Fibroblast of skin of back (primary cell): ENCODE measurements at places on chromosomes 1 and 21.

- no peak for DNase-seq
Measured at GRCh38 chr1:227774051-227774731, 39.0 kb downstream of the SNAP47 start.

GRCh38 chr21:41396558-41397075 lies 29.4 kb upstream of the MX1 start:
- no peak for DNase-seq

DNA sequence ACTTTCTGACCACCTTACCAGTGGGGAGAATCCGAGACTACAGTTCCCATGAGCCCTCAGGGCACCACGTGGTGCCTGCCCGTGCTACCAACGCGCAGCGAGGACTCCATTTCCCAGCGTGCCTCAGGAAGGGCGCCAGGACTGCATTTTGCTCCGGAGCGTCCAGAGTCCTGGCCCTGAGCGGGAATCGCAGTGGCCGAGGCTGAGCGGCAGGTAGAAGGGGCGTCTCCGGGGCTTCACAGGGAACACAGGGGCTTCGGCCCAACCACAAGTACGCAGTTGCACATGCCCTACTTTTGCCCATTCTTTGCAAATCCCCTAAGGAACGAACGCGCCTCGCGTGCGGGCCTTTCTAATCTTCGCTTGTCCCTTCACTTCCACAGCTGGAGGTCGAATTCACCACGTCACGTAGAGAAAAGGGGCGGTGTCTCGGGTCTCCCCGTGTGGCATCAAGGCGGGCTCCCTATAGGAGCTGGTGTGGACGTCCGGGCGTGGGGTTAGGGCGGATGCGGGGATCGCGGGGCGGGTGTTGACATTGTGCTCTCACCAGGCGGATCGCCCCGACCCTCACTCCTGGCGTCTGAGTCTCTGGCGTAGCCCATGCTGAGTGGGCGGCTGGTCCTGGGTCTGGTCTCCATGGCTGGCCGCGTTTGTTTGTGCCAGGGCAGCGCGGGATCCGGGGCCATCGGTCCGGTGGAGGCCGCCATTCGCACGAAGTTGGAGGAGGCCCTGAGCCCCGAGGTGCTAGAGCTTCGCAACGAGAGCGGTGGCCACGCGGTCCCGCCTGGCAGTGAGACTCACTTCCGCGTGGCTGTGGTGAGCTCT lies at the start of gene BOLA1:
BOLA1 (plus strand) TSS at position 109 of the 825 bp plus-strand sequence; CDS start at position 601, 492 bp downstream.
- peak; percentile 95 for DNase-seq

GRCh38 chr1:160942926-160943325 lies 11.7 kb downstream of the ITLN2 start:
- no peak for DNase-seq

DNA sequence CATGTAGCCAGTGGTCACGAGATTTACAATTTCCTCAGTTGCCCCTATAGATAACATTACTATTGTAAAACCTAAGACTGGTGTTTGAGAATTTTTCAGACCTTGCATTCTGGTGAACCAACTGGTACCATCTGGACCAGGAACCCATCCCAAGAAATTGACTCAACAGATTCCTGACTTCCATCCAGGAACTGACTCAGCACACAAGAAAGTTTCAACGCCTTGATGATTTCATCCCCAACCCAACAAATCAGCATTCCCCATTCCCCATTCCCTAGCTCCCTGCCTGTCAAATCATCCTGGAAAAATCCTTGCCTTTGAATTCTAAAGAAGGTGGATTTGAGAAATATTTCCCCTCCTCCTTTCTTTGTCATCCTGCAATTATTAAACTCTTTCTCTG lies 529.8 kb upstream of the PRMT6 start:
- DNase-seq = peak; percentile 83

DNA sequence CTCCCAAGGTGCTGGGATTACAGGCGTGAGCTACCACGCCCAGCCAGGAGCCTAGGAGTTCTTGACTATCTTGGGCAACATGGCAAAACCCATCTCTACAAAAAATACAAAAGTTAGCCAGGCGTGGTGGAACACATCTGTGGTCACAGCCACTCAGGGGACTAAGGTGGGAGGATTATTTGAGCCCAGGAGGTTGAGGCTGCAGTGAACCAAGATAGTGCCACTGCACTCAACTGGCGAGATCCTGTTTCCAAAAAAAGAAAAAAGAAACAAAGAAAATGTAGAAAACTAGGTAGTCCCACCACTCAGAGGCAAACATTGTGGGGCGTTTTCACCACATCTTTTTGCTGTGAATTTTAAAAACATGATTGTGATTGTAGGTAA lies 141.3 kb downstream of the ZZZ3 start:
- no peak for DNase-seq

DNA sequence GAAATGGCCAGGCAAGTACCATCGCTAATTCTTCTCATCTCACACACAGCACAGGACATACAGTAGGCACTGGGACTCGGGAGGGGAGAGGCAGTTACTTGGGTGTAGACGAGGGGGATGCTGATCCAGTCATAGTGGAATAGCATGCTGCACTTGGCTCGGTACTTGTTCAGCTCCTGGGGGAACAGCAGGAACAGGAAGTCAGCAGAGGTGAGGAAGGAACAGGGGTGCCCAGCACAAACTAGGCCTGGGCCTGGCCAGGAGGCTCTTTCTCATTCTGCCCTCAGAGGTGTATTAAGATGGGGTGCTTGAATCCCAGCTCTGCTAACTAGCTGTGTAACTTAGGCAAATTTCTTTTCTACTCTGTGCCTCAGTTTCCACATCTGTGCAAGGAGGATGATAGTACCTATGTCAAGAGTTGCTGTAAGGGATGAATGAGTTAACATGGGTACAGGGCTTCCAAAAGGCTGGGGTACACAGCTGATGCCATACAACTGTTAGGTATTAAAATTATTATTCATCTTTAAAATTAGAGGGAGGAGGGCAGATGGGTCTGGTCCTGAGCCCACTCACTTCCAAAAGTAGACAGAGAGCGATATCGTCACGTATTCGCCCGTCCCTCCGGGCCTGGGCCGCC lies 2.4 kb downstream of the BEST4 start:
- DNase-seq = no peak

- no peak for DNase-seq
Measured at GRCh38 chr1:80915491-80915890, 885.2 kb upstream of the ADGRL2 start.

DNA sequence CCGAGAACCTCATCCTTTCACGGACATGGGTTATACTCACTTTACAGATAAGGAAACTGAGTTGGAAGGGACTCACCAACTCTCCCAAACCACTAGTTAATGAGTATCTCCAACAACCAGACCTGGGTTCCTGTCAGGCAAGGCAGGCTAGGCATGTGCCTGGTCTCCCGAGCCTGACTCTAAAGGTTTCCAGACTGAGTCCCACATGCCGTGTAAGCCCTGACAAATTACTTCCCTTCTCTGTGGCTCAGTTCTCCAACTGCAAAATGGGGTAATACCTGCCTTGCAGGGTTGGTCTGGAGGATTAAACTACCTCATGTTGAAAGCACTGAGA lies 34.3 kb downstream of the SSBP3 start:
- no peak for DNase-seq

DNA sequence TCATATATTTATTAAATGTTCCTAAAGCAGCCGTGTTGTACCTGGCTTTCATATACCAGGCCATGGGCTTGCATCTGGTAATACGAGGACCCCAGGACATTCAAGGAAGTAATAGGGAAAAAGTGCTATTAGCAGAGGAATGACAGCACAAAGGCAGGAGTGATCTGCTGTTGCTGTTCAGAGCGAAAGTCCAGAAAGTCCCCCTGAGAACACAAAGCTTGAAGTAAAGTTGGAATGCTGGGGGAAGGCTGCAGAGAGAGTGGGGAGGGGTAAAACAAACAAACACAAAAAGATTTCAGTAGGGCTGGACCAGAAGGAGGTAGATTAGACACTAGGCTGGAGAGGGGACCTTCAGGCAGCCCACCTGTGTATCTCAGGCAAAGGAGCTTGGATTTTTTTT lies 94.6 kb upstream of the C8B start:
- DNase-seq = no peak

GRCh38 chr1:51263147-51263877 lies 27.2 kb downstream of the RNF11 start:
- no peak for DNase-seq

- DNase-seq = no peak
Measured at GRCh38 chr1:23617084-23617521, 57.8 kb upstream of the ID3 start.

GRCh38 chr1:152003846-152004442 lies 10.3 kb upstream of the S100A10 start:
- DNase-seq = no peak

DNA sequence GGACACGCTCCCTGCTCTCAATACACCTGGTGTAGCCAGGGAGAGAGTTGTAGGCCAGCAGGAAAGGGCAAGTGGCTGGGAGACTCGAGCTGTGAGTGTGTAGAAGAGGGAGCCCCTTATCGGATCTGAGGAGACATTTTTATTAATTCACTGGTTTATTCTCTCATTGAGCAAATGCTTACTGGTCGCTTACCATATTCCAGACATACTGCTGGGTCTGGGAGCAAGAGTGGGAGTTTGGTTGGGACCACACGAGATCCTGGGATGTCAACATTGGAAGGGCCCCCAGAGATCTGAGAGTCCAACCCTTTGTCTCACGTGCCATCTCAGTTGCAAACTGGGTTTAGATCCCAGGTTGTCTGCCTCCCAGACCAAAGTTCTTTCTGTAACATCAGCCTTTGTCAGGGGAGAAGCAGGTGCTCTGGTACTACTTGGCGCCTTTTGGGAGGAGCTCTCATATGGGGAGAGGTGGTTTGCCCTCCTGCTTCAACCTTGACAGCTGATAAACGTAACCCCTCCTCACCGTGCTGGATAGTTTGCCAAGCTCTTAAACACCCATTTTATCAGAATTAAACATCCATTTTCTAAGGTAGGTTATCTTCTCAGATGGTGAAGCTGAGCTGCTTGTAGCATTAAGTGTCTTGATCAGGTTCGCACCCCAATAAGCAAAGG lies 742 bp downstream of the TMEM222 start:
- DNase-seq = no peak

GRCh38 chr21:36759348-36760083 lies 60.6 kb downstream of the SIM2 start:
- no peak for DNase-seq

DNA sequence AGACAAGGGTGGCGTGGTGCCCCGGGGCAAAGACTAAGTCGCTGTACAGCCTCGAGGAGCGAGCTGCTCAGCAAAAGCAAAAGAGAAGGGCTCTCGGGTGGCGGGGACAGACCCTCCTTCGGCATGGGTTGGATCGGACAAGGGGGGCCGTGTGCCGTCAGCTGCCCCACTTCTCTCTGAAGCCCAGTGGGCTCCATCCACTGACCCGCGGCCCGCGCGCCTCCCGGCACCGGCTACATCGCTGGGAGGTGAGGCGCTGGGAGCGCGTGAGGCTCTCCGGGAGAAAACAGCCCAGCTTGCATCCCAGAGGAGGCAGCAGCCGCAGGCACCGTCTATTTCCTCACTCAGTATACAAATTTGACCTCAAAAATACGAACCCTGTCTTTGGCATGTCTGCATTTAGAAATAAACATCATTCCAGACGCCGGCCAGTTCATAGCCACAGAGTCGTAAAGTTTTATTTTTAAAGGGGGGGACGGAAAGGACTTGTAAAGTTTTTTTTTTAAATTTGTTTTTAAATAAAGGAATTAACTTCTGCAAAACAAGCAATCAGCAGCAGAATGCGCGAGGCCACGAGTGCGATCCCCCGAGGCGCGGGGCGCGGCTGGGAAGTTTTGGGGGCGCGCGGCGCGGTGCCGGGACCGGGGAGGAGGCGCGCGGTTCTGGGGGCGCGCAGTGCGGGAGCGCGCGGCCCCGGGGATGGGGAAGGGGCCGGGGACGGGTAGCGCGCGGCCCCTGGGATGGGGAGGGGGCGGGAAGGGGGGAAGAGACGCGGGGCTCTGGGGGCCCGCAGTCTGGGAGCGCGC lies 689 bp upstream of the GPR137B start:
- DNase-seq = peak; percentile 32

DNA sequence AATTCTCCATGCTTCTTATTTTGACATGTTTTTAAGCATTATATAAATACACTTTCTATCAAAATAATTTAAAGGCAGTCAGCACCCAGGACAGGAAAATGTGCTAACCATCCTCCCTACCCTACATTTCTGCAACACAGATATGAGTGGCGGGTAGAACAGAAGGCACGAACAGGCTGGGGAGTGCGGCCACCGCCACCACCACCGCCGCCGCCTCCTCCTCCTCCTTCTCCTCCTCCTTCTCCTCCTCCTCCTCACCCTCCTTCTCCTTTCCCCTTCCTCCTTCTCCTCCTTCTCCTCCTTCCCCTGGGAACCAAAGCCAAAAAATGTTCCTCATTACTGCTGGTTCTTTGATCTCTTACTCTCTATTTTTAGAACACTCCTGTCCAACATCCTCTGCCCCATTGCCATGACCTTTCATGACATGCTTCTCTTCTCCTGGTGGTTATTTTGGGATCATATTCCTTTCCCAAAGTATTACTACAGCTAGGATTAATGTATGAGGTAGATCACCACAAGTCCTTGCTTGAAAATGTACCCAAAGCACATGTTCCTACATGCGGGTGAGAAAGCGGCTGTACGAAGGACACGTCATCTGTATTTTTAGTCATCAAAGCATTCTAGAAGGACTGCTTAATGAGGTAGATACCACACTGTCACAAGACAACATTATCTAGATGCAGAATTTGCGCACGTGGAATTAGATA lies 24.5 kb upstream of the CCN1 start:
- peak; percentile 35 for DNase-seq

DNA sequence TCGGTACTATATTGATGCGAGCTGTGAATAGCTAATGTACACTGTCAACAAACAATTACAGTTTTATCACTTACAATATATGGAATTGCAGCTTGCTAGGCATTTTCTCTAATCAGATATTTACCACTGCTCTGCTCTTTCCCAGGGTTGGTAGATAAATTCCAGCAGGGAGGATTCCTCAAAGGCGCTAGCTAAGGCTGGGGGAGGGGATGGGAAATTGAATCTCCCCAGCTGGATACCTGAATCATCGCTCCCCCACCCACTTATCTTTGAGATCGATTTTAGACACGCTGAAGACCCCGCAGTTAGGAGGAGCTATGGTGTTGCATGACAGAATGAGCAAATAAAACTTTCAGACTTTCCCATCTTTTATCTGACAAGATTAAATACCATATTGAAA lies 127.2 kb downstream of the CSMD2 start:
- no peak for DNase-seq

DNA sequence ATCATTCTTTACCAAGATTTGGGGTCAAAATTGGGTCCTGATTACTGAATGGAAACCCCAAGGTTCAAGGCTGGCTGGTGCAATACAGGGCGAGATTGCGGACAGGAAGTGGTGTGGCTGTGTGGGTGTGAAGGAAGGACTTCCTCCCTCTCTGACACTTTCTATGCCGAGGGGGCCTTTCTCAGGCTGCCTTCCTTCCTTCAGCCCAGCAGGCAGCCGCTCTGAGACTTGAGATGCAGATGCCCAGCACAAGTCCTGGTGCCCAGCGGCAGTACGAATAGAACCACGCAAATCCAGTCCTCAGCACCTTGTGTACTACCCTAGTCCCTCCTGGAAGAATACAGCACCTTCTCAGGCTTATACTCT lies 16.3 kb downstream of the BATF3 start:
- DNase-seq = no peak

- no peak for DNase-seq
Measured at GRCh38 chr21:44865561-44866280, 7.8 kb downstream of the PTTG1IP start.
